ENCODE measurements at places on chromosomes 7 and 10.

GRCh38 chr10:26861205-26861998 is 644 bp upstream of the ABI1 start:
- no peak for DNase-seq

DNA sequence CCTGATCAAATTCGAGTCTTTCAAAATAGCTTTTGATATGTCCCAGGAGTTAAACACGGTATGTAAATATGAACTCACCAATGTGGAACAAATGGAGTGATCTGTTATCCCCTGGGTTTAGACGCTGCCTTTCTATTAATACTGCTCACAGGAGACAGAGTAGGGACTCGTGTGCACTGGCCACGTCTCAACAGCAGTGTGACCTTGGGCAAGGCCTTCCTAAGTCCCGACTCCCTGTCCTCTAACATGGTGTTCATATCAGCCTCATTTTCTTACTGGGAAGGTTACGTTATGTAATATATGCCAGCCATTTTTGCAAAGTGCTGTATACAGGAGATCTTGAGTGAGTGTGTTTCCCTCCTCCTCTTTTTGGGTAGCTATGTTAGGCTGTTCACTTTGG is 1.8 kb downstream of the WDR37 start:
- no peak for DNase-seq

GRCh38 chr7:88455696-88456095 is 149.0 kb upstream of the STEAP4 start:
- DNase-seq: no peak

DNA sequence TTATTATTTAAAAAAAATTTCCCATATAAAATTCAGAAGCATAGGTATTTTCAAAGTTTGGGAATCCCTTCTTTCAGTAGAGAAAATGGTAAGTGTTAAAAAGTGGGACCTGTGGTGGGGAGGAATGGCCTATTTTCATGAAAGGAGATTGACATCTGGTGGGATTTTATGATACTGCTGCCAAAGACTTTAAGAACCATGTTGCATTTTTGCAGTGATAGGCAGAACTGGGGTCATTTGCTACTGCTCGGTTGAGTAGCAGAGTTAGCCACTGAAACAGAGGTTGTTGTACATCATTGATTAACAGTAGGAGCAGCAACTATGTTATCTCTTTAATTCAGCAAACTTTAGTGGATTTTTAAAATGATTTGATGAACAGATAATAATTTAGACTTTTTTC is 4.4 kb downstream of the BICC1 start:
- DNase-seq: no peak

DNA sequence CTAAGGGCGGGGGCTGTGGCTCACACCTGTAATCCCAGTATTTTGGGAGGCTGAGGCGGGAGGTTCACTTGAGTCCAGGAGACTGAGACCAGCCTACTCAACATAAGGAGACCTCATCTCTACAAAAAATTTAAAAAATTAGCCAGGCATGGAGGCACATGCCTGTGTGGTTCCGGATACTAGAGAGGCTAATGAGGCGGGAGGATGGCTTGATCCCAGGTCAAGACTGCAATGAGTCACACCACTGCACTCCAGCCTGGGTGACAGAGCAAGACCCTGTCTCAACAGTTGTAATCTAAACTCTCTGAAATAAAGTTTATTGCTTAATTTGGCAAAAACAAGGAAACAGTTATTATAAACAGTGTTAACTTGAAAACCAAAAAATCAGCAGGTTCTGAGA is 123.3 kb downstream of the USP6NL start:
- DNase-seq: no peak

GRCh38 chr7:67825356-67825755 is 828.7 kb downstream of the TYW1 start:
- DNase-seq: no peak

GRCh38 chr10:55628260-55628701 is 732.8 kb downstream of the ZWINT start:
- DNase-seq: no peak

- no peak for DNase-seq
Observed at GRCh38 chr10:22655312-22655981, 58.9 kb downstream of the PIP4K2A start.

- no peak for DNase-seq
Observed at GRCh38 chr10:35728341-35728740, 86.2 kb upstream of the FZD8 start.

GRCh38 chr7:625376-625971 is 101.0 kb upstream of the DNAAF5 start:
- DNase-seq: no peak

- no peak for DNase-seq
Observed at GRCh38 chr7:445563-446288, 73.9 kb downstream of the PDGFA start.

- DNase-seq: no peak
Observed at GRCh38 chr10:106682175-106682574, 482.3 kb downstream of the SORCS1 start.

GRCh38 chr10:44995914-44996669 is 4.6 kb upstream of the ZNF22 start:
- no peak for DNase-seq

GRCh38 chr7:126658684-126659083 is 594.1 kb downstream of the GRM8 start:
- DNase-seq: no peak

- no peak for DNase-seq
Observed at GRCh38 chr10:30493609-30494530, 59.9 kb downstream of the MAP3K8 start.

GRCh38 chr10:27683226-27683625 is 62.4 kb downstream of the MKX start:
- no peak for DNase-seq

- DNase-seq: no peak
Observed at GRCh38 chr10:19317952-19318351, 269.4 kb downstream of the MALRD1 start.

GRCh38 chr10:76581506-76582256 is 1055.9 kb downstream of the KCNMA1 start:
- no peak for DNase-seq

DNA sequence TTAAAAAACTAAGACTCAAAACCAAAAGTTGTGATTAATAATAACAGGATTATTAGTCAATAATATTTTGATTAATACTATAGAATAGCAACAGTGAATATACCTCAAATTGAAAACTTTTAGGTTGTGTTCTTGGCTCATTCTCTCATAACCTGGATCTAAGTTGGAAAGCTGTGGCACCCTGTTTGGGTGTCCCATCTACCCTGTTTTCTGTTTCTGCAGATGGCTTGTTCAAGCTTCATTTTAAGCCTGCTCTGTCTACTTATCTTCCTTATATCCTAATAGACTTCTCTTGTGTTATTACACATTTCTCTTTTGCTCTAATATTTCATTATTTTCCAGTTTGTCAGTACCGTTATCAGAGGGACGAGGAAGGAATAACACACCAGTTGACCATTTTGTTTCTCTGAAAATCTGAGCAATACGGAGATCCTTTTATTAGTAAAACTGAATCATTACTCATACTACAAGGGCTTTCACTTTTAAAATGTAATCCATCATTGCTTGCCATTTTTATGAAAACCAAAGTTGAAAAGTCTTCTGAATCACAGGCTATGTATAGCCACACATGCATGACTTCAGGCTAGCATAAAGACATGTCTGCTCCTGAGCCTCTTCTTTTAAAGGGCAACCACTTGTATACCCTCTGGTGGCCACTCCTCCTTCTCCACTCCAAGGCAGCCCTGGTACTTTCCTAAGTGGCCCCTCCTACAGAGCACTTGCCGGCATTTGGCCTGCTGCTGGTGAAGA is 22.3 kb downstream of the COX15 start:
- DNase-seq: no peak

- DNase-seq: no peak
Observed at GRCh38 chr7:12638851-12639456, 48.5 kb upstream of the ARL4A start.

GRCh38 chr7:90817151-90817550 is 221.0 kb downstream of the CDK14 start:
- DNase-seq: no peak

- DNase-seq: no peak
Observed at GRCh38 chr7:2373124-2373556, 18.5 kb downstream of the EIF3B start.

DNA sequence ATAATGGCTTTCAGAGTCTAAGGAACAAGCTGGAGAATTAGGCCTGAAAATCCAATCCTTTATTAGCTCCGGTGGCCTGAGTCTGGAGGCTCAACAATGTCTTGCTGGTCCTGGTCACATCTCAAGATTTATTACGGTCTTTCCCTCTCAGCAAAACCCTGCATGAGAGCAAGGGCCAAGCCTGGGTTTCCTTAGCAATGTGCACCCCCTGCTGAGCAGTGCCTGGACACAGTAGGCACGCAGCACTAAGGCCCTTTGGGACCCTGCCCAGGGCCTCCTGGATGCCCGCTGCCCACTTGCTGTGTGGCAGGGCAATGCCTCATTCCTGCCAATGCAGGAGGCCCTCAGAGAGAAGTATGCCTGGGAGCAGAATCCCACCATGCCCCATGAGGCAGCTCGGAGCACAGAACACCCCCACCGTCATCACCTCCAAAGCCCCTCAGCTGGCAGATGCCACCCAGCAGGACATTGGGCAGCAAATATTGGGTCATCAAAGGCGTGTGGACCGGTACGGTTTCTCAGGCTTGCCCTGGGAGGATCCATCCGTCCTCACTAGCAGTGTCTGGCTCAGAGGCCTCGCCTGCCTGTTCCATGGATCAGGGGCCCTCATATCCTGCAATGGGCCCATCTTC is 156.4 kb downstream of the OAT start:
- no peak for DNase-seq

DNA sequence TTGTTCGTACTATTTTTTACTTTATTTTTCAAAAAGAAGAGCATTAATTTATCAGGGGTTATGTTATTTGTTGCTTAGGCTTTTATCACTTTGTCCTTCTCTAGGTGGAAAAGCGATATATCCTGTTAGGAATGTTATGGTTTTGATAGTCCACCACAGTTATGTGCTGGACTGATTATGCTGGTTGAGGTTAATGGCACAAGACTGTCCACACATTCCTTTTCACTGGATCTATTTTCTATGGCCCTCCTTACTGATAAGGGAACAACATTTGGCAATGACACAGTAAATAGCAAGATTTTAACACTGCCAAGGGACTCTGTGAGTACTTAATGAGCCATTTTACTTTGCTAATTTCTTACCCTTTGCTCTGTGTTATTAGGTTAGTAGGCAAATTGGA is 1212.3 kb downstream of the NXPH1 start:
- DNase-seq: no peak

DNA sequence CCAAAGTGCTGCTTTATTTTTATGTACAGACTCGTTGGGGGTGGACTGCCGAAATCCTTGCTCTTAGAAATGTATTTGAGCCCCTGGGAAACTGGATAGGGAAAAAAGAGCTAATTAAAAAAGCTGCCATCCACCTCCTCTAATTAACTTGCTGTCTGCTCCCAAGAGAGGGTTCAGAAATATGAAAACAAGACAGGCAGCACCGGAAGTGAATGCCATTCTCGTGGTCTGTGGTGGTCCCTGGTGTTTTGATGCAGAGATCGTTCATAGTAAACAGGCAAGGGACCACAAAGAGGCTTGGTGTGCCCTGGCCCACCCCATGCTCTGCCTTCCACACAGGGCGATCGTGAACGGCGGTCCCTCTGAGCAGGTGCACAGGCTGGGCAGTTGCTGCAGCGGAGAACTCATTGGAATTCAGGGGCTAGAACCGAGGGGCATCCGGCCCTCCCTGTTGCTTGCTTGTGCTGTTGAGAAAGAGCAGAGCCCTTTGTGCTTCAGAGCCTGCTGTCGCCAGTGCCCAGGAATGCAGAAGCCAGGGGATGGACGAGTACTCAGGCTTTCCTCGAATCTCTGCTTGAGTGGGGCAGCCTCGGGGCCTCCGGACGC is 79.1 kb upstream of the BTBD16 start:
- DNase-seq: no peak

GRCh38 chr10:95513008-95513589 is 48.1 kb downstream of the SORBS1 start:
- DNase-seq: no peak

GRCh38 chr7:143299346-143299745 is 11.2 kb downstream of the CASP2 start:
- DNase-seq: no peak

Measured in RWPE2 (cell line).